ENCODE measurements at places on chromosomes 6 and 20. TPM values are rescaled to one million over a fixed set of nuclear protein-coding genes. Genes with fewer than 3 reads are reported as not detected.

Gene SYTL3
- 0.64 TPM for polyA plus RNA-seq

Gene ADGRF5
- 0.50 TPM for polyA plus RNA-seq

Gene APOM
- polyA plus RNA-seq, result 2.6 TPM

Gene C2
- polyA plus RNA-seq, result 5.6 TPM

Gene MRAP2
- polyA plus RNA-seq, result 90.8 TPM

Gene TCP11
- not detected for polyA plus RNA-seq
